Activated CD8-positive, alpha-beta memory T cell treated with anti-CD3 and anti-CD28 coated beads, Interleukin-2, amount 50 U/mL, for 48 hours (primary cell): ENCODE measurements at places on chromosomes 11 and 22.
A peak's percentile ranks its signal among the peaks of the same experiment; 100 is the strongest.

DNA sequence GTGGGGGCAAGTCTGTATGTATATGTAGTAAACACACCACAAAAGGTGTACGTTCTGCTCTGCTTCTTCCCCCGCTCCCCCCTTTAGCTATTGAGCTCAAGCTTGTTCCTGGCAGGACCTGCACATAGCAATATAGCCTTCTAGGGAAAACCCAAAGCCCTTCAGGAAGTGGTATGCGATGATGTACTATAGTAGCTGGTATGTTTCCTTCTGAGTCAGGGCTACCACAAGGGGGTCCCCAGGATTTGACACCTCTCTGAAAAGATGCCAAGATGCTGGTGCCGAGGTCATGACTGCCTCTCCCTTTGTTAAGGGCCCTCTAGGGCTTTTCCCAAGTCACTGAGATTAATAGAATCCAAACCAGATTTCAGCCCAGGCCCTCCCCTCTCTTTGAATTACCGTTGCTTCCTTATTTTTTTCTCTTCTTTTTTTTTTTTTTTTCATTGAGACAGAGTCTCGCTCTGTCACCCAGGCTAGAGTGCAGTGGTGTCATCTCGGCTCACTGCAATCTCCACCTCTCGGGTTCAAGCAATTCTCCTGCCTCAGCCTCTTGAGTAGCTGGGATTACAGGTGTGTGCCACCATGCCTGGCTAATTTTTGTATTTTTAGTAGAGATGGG lies 268.4 kb downstream of the ETS1 start:
- DNase-seq: no peak

- peak; percentile 66 for DNase-seq
These were observed 540 bp downstream of the ADM start for GRCh38 chr11:10305262-10305963.

DNA sequence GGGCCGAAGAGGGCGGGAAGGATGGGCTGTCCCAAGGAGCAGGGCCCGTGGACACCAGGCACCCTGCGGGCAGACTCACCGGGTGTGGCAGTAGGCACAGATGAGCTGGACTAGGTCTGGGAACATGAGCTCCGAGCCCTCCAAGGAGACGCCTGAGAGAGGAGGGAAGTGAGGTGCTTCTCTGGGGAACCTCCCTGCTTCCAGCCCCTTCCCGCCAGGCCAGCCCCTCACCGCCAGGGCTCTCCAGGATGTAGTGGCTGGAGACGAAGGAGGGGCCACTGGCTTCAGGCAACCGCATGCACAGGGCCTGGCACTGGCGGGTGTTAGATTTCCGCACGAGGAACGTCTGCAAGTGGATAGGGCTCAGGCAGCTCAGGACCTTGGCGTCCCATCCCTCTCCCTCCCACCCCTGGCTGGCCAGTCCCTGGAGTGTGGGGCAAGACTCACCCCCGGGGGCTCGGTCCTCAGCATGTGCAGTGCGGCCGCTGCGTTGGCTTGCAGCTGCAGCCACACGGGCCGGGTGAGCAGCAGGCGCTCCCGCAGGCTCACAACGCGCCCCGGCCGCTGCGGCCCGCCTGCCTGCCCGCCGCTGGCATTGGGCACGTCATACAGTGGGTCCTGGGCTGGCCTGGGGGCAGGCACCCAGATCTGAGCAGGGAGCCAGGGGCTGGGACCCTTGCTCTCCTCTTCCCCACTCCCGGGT lies 552 bp downstream of the RIN1 start:
- no peak for DNase-seq

- no peak for DNase-seq
These were observed 221.4 kb downstream of the BLID start for GRCh38 chr11:121894581-121894980.

DNA sequence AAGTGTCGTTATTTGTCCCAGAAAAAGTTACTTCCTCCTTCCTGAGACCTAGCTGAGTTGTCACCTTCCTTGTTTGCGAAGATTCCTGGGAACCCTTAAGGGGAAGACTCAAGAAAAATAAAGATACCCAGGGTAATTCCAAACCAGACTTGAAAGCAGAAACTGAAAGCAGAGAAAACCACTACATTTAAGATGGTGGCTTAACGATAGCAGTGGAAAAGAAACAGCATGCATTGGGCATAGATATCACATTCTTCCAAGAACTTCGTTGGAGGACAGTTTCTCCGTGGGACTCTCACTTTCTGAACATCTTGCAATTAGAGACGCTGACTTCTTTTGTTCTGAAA lies 89.1 kb downstream of the FAM76B start:
- DNase-seq: no peak

- DNase-seq: no peak
These were observed 120.9 kb downstream of the ME3 start for GRCh38 chr11:86551288-86552092.

- no peak for DNase-seq
These were observed 198.0 kb upstream of the PDGFD start for GRCh38 chr11:104361975-104362374.

- DNase-seq: no peak
These were observed 27.6 kb upstream of the RCE1 start for GRCh38 chr11:66815646-66816045.

DNA sequence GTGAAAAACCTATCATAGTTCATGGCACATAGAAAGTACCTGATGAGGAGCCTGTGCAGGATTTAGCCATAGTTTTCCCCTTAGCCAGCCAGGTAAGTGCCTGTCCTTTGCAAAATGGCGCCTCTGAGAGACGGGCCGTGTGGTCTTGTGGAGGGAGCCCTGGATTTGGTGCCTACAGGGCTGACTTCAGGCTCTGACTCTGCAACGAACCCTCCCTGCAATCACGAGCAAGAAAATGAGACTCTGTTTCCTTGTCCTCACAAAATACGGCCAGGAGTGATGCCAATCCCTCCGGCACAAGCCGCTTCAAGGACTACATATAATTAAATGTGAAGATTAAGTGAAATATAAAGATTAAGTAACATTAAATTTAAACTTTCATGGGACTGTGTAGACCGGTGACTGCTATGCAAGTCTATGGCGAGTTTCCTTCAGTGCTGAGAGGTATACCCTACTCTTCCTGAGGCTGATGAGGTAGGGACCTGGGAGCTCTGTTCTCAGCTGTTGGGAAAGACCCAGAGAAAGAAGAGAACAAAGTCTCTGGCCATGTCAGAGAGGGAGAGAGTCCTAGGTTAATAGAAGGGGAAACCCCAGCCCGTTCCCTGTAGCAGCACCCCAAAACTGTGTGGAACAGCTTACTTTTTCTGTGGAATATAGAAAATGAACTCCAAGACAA lies 6.1 kb upstream of the CXCR5 start:
- no peak for DNase-seq

- peak; percentile 29 for DNase-seq
These were observed 20.2 kb downstream of the GAB4 start for GRCh38 chr22:16987822-16988221.

DNA sequence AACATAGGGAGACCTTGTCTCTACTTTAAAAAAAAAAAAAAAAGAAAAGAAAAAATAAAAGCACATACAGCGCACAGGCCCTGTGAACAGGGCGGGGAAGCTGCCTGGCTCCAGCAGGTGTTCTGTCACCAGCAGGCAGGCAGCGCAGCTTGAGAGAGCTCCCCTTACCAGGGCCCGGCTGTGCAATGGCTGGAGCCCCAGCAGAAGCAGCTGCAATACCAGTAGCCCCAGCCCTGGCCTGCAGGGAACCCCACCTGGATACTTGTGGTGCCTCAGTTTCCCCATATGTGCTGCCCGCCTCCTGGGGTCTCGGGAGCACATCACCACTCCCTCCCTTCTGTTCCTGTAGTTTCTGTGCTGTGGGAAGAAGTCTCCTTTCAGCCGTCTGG lies 12.3 kb downstream of the TSPAN32 start:
- DNase-seq: peak; percentile 46

DNA sequence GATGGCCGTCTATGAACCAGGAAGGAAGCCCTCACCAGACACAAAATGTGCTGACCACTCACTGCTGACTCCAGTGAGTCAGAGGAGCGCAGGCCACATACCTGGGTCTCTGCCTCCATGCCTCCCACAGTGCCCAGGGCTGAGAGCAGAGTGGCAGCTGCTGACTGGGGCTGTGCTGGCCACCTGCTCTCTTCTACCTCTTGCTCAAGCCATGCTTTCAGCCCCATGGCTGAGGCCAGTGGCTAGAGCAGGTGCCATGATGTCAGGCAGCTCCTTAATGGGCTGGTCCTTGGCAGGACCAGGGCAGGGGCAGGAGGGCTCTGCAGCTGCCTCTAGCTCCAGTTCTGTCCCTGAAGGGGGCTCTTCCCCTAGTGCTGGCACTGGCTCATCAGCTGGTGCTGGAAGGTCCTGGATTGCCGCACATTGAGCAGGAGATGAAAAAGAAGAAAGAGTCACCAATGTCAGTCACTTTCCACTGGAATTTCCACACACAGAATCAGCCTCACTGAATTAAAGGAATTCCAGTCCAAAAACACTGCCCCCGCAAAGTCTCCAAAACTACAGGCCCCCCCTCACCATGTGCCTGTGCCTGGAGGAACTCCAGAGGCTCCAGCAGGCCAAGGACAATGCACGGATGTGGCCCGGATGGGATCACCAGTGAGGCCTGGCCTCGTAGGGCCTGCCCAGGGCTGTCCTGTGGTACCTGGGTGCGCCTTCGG lies 86.4 kb downstream of the GGTLC2 start:
- peak; percentile 38 for DNase-seq

DNA sequence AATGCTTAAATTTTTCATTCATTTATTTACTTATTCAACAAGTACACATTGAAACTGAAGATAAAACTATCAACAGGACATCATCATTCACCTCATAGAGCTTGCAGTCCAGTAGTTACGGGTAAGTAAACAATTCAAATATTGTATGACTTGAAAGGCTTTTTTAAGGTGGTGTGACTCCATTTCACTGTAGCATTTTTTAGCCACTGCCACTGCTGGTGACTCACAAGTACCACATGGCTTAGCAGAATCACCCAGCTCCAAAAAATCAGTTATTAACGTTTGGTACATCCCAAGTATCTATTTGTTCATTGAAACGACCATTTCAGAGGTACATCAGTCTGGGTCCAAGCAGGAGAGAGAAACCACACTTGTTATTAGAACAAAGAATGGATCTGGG lies 427.9 kb upstream of the DDI1 start:
- DNase-seq: no peak

DNA sequence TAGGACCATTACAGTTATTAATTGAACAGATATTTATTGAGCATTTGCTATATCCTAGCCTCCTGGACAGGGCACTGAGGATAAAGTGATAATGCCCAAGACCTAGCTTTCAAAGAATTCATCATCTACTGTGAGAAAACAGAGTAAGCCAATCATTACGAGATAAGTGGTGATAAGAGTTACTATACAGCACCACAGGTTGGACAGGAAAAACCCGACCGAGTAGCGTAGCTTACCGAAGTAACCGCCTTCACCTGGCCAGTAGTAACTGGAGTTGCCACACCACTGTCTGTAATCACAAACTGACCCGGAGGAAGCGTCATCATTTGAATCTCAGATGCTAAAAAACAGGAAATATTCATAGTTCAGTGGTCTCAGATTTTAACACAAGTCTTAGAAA lies 10.0 kb upstream of the NFRKB start:
- DNase-seq: no peak

- DNase-seq: peak; percentile 68
These were observed 217.4 kb downstream of the SBF2 start for GRCh38 chr11:10076458-10077141.

DNA sequence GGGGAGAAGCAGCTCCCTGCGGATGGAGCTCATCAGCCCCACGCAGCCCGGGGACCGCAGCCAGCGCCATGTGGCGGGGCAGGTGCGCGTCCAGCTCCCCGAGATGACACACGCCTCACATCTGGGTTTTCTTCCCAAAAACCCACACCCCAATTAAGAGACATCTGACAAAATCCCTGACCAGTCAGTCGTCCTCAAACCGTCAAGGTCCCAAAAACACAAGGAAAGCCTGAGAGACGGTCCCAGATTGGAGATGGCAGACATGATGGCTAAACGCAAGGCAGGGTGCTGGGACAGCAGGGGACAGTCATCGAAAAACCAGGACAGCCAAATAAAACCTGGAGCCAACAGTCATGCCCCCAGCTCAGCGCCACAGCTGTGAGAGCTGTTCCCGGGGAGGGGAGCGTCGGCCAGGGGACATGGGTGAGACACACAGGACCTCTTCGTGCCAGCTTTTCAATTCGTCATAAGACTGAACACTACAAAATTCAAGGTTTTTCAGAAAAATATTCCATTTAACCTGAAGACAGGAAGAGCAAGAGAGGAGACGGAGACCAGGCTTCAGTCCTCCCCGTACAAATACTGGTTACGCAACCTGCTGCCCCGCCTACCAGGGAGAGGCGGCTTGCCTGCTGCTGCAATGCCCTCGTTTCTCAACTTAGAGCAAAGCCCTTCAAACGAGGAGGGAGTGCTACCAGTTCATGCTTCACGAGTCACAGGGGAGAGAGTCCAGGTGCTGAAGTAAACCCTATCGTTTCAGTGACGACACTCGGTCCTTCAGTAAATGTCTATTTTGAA lies 10.5 kb downstream of the TOLLIP start:
- peak; percentile 29 for DNase-seq

- no peak for DNase-seq
These were observed 124.3 kb downstream of the C11orf58 start for GRCh38 chr11:16862726-16863125.

DNA sequence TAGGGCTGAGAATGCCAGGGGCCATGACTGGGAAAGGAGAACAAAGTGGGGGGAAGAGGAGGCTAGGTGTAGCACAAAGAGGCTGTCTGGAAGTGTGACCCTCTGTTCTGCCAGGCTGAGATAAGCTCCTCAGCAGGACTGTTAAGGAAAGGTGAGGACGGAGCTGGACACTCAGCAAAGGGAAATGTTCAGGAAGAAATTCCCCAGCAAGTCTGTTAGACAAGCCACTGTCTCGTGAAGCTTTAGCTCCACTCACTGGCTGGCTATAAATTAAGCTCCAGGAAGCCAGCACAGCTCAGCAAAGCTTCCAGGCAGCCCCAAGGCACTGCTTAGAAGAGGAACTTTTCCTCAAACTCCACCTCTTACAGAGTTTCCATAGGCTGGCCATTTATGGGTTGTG lies 181.2 kb upstream of the API5 start:
- no peak for DNase-seq

DNA sequence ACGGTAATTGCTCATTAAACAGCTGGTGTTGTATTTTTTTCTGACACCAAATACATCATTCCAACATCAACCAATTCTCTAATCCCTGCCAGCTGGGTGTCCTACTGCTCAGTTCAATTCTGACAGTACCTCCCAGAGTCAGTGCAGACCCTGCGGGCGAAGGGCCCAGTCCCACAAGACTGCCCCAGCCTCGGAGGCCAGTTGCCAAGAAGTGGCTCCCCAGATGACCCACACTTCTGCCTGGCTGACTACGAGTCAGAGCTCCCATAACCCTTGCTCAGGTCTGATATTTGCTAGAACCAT lies 147.2 kb downstream of the CTTN start:
- DNase-seq: no peak

DNA sequence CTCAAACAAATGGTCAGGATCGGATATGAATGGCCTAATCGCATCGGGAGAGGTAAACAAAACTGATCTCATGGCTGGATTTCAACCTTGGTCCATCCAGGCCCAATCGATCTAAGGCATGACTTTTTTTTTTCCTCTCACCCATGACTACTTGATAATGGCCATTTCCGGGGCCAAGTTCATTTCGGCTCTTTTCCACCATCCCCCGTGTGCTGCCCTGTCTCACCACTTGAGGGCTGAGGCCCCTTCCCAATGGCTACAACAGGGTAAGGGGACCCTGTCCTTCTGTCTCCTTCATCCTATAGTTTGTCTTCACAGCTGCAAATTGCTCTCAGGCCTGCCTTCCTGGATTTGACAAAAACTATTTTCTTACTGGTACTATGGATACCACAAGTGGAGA lies 26.7 kb downstream of the GRAP2 start:
- DNase-seq: no peak
